ENCODE measurements at places on chromosomes 3 and 15.
A peak's percentile ranks its signal among the peaks of the same experiment; 100 is the strongest.

- no peak for DNase-seq
These were observed 7.9 kb upstream of the OR4F6 start for GRCh38 chr15:101795455-101795854.

- no peak for DNase-seq
These were observed 228.0 kb upstream of the ADAMTS9 start for GRCh38 chr3:64915778-64916177.

GRCh38 chr15:42069025-42069424, 25.3 kb downstream of the PLA2G4D start:
- DNase-seq = no peak

- DNase-seq = no peak
These were observed 19.2 kb downstream of the CAND2 start for GRCh38 chr3:12815719-12816118.

- DNase-seq = no peak
These were observed 193.1 kb downstream of the XXYLT1 start for GRCh38 chr3:195077611-195078540.

DNA sequence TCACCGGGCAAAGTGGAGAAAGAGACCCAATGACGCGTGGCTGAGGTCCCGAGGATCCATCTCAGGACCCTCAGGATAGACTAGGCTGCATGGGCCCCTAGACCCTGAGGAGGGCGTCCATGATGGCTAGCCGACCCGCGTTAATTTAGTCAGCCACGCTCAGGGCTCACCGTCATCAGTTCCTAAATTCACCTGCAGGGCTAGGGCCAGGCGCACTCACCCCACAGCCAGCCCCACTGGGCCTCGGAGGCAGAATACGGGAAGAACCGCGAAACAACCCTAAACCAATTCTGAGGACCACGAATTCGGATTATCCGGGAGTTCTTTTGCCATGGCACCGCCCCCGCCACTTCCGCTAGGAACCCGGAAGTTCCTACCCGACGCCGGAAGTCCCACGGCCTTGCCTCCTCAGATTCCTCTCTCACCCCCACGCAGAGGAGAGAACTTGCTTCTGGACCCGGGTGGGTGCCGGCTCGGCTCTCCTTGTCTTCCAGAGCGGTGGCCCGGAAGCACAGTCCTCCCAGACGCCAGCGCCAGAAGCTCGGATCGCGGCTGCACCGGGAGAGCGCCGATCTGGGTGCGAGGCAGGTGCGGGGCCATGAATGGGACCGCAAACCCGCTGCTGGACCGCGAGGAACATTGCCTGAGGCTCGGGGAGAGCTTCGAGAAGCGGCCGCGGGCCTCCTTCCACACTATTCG, at the start of the genes EAF1 and METTL6:
Gene EAF1 (plus strand): TSS at position 417 of the 699 bp plus-strand sequence. CDS start 182 bp downstream, at position 599.
Gene METTL6 (minus strand): TSS at position 363 of the 699 bp plus-strand sequence. CDS start 1,033 bp downstream, outside the sequence.
- DNase-seq = peak; percentile 80

DNA sequence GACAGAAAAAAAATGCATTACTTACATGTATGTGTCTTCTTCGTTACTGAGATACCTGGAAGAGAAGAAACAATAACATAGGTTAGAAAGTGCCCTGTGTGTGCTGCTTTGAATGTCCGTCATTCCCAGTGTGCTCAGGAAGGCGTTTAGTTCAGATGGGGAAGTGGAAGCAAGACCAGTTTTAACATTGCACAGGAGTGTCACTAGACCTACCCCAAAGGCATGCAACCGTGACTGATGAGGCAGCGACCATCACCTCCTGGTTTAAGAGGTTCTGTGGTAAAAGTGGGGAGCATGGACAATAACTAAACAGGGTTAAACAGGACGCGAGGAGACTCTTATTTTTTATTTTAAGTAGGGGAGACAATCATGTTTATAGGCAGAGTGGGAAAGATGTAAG, 199.7 kb upstream of the ICE2 start:
- no peak for DNase-seq

DNA sequence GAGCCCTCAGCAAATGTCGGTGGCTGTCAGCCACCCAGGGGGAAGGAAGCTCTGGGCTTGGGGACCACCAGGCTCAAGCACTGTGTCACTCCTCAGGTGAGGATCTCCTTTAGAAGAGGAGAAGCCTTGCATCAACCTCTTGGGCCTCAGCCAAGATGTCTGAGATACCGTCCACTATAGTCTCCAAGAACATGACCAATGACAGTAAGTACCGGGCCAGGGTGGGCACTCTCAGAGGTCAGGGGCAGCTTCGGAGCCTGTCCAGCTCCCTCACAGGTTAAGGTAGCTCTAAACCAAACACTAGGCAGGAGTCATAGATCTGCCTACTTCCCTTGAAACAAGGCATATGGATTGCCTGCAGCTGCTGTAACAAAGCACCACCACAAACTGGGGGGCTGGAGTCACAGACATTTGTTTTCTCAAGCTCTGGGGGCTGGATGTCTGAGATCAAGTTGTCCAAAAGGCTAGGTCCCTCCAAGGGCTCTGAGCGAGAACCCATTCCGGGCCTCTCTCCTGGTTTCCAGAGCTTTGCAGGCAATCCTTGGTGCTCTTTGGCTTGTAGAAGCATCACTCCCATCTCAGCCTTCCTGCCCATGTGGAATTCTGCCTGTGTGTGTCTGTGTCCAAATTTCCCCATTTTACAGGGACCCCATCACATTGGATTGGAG, 1.3 kb downstream of the CFAP100 start:
- no peak for DNase-seq

DNA sequence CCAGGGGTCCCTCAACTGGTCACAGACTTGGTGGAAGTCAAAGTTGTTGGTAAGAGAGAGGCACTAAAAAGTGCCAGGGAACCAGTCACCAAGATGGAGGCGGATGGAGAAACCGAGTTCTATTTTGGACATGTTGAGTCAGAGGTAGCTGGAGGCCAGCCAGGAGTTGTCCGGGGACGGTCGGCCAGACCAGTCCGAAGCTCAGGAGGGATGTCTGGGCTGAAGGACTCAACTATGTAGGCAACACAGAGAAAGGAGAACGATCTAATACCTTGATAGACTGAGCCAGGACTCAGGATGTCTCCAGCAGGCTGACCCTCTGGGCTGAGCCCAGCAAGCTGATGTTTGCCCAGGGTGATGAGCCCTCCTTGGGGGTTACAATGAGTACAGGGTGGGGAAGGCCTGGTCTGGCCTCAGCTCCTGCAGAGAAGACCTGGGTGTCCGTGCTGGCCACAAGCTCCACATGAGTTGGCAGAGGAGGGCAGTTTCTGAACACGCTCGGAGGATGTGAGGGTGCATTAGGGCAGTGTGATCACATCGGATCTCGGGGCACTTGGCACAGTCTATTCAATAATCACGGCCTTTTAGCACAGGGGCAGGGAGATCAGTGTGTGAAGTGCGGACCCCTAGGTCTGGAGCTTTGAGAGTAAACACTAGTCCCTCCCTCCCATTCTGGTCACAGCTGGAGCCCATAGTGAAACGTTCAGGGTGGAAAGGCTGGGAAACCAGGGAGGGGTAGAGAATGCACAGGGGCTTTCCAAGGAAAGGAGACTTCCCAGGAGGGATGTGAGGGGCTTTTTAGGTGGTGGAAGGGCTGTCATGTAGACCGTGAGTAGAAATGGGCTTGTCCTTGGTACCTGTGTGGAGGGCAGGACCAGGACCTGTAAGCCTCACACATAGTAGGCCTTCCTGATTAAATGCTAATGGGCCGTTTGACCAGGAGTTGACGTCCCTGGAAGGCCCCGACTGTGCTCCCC, 111.9 kb downstream of the ETFA start:
- no peak for DNase-seq

- DNase-seq = no peak
These were observed 2.5 kb downstream of the SLC22A13 start for GRCh38 chr3:38268087-38268486.

DNA sequence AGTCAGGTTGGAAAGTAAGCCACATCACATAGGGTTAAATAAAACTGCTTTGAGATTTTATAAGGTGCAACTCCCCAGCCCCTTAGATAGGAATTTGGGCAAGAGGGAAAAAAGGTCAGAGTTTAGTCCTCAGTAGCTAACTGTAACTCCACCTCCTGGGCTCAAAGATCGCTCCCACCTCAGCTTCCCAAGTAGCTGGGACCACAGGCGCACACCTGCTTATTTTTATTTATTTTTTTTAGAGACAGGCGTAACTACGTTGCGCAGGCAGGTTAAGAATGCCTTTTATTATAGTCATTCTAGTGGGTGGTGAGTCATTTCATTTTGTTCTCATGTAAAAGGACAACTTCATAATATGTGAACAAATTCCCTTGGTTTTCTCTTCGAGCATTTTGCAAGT, 14.7 kb downstream of the TM2D3 start:
- DNase-seq = no peak

- no peak for DNase-seq
These were observed 14.2 kb upstream of the ANKDD1A start for GRCh38 chr15:64897345-64897985.

DNA sequence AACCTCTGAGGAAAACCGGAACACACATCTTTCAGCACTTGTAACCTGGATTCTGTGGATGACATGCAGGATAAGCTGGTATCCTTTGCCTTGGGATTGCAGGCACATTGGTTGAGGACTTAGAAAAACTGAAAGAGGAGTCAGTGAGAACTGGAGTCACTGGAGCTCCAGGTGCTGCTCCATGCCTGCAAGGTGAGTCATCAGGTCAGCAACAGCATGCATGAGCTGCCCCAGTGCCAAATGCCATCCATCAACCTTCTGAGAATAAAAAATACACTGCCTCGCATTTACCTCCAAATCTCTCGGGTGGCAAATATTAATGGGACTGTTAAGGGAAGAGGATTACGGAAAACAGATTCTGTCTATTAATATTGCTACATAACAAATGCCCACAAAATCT, 729.1 kb downstream of the NTRK3 start:
- DNase-seq = no peak

GRCh38 chr15:28107904-28108275, 8.8 kb upstream of the OCA2 start:
- no peak for DNase-seq

GRCh38 chr3:25354071-25354470, 74.0 kb upstream of the RARB start:
- no peak for DNase-seq

GRCh38 chr15:47822048-47822447, 104.7 kb downstream of the SEMA6D start:
- no peak for DNase-seq

GRCh38 chr3:130084436-130084980, 2.9 kb downstream of the ALG1L2 start:
- peak; percentile 47 for DNase-seq

DNA sequence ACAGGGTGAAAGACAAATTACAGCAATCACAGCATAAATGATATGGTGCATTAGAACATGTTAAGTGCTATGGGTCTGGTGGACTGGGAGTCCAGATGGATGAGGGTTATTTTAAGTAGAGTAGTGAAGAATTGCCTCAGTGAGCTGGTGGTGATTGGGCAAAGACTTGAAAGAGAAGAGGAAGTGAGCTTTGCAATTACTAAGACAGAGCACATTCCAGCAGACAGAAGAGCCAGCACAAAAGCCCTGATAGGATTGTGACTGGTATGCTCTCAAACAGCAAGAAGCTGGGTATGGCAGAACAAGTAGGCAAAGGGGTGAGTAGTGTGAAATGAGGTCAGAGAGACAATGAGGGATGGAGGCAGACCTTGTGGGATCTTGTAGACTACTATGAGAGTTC, 2.1 kb upstream of the ACKR4 start:
- no peak for DNase-seq

- DNase-seq = no peak
These were observed 53.1 kb downstream of the GMNC start for GRCh38 chr3:190809351-190809750.

DNA sequence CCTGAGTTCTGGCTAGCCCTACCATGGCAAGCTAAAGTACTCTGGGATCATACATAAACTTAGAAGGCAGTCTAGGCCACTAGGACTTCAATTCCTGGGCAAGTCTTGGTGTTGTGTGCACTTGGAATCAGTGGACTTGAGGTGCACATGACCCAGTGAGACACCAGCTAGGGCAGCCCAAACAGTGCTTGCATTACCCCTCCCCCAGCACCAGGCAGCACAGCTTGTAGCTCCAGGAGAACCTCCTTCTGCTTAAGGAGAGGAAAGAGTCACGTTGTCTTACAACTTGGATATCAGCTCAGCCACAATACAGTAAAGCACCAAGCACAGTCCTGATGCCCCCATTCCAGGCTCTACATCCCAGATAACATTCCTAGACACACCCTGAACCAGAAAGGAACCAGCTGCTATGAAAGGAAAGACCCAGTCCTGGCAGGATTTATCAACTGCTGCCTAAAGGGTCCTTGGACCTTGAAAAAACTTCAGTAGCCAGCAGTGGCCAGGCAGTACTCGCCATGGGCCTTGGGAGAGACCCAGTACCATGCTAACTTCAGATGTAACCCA, 57.2 kb downstream of the MYO9A start:
- no peak for DNase-seq

DNA sequence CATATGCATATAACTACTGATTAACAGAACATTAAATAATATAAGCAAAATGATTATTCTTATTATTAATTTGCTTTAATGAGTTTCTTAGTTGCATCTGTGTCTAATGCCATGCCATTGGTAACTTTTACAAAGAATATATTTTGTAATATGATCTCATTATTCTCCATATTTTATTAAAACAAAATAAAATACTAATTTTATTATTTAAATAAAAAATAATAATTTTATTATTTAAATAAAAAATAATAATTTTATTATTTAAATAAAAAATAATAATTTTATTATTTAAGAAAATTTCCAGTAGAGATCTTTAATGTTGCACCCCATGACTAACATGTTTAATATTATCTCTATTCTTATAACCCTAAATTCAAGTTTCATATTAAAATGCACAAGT, 771.1 kb downstream of the NR2F2 start:
- DNase-seq = no peak

GRCh38 chr15:33021806-33022389, 172.6 kb downstream of the FMN1 start:
- DNase-seq = peak; percentile 6

DNA sequence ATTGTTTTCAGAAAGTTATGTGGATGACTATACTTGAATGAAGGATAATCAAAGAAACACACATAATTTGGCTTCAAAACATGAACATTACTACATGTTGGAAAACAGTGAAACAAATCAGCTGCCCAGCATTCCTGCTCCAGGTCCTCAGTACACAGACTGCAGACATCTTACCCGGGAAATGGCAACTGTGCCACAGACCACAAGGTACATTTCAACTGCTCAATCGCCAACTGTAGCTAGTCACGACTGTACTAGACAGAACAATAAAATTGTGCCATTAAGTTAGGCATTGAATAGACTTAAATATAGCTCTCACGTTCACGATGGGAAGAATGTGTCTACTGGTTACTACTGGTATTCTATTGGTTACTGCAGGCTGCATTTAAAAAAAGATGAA, 5.0 kb downstream of the NAA50 start:
- DNase-seq = no peak

GRCh38 chr3:110383356-110383755, 688.3 kb upstream of the NECTIN3 start:
- no peak for DNase-seq

DNA sequence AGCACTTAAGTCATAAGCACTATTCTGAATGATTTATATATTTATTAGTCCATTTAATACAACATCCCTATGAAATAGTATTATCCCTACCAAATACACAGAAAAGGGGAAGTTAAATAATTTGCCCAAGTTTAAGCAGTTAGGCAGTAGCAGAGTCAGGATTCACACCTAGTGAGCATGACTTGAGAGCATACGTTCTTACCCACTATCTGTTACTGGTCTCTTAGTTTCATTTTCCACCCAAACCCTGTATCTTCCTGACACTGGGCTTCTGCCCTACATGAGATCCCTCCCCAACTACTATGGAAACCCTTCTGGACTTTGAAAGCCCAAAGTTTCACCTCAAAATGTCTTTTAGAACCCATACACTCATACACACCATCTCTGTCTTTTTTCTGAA, 4.4 kb upstream of the ATOSA start:
- peak; percentile 35 for DNase-seq

- no peak for DNase-seq
These were observed 127.4 kb downstream of the NSMCE3 start for GRCh38 chr15:29142129-29142747.

Measured in hematopoietic multipotent progenitor cell treated with erythropoietin and hydrocortisone succinate and interleukin-3 and kit ligand, for 15 days (in vitro differentiated cells).